Activated T-cell treated with anti-CD3 and anti-CD28 coated beads, Interleukin-2, amount 50 U/mL, for 48 hours (primary cell): ENCODE measurements at places on chromosomes 2 and 18.

DNA sequence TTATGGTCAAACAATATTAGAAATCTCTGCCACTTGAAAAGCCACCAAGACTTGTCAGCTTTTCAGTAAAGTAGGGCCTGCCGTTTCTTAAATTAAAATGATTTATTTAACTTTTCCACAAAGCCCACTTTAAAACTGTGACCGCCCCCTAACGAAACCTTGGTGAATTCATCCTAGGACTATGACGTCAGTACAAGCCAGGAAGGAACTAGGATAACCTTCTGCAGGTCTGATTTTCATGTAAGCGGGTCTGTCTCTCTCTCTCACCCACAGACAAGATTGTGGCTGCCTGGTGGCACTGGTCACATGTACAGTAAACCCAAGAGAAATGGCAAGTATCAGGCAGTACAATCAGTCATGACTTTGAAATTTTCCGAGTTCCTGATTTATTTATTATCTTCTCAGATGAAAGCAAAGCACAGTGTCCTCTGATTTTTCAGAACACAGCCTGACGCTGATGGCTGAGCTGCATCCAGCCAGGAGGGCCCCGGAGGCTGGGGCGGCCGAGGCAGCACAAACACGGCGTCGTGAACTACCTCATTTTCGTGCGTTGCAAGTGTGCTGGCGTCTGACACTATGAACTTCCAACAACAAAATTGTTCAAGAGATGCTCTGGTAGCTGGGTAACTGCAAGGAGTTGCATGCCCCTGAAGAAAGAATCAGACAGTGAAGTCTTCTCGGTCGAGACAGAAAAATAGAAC is 18.9 kb downstream of the SALL3 start:
- DNase-seq = no peak

- peak; percentile 87 for DNase-seq
These were observed 2.4 kb upstream of the PROC start for GRCh38 chr2:127415593-127416505.

DNA sequence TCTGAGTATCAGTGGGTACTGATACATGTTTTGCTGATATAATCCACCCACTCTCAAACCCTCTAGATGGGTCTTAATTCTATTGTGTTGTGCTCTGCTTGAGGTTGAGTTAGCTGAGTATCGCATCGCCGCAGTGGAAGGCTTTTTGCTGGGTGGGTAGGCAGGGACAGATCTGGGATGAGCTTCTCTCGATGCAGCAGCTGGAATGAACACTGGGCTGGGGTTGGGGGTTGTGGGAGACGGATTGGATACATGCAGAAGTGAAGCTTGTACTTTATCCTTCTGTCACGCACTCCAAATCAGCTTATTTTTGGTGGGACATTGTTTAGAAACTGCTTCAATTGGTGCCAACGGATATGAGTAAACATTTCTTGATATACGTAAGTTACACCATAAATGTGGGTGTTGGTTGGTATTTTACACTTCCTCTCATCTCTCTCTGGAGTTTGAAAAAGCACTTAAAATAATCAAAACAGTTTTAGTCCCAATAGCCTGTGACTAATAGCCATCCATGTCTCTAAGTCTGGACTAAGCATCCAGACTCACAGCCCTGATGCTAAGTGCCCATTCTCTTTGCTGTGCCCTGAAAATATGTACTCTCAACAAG is 107.1 kb downstream of the POLE4 start:
- DNase-seq = no peak

- DNase-seq = no peak
These were observed 86.4 kb upstream of the MAP4K3 start for GRCh38 chr2:39523308-39524044.

GRCh38 chr2:64410671-64411070 is 43.3 kb upstream of the LGALSL start:
- DNase-seq = no peak

- no peak for DNase-seq
These were observed 263.6 kb downstream of the DYSF start for GRCh38 chr2:71716697-71717624.

DNA sequence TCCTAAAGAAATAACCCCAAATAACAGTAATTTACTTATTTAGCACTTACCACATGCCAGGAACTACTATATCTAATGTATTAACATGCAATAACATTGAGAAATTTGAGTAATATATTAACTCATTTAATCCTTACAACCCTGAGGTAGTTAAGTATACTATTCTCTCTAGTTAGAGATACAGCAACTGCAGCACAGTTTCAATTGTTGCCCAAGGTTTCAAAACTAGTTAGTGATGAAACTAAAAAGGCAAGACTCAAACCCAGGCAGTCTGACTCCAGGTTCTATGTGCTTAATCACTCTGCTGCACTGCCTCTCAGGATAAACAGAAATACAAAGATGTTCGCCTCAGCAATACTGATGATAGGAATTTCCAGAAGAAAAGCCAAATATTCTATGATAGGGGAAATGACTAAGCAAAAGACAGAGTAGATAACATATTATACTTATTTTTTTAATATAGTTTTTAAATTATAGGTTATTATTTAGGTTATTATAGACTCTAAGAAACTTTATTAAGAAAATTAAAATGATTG is 88.0 kb downstream of the SS18 start:
- no peak for DNase-seq

GRCh38 chr18:44842588-44843412 is 162.1 kb downstream of the SETBP1 start:
- DNase-seq = no peak

DNA sequence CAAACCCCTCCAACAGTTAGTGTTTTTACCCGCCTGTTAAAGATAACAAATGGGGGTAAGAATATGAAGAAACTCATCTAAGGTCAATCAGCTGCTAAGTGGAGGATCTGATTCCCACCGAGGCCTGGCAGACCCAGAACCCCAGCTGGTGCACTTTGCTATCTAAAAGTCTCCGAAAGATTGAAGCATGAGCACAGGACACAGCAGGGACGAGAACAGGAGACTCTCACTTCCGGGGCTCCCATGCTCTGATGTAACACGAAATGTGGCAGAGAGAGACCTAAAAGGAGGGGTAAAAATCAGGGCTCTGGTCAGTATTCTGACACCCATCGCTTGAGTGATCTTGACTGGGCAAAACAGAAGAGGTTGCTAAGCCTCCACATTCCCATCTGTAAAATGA is 119.7 kb downstream of the PDCL3 start:
- no peak for DNase-seq

GRCh38 chr2:130727286-130727924 is 1.5 kb upstream of the GPR148 start:
- DNase-seq = peak; percentile 95

GRCh38 chr2:105744909-105745853 is at the start of gene NCK2:
TSS of gene NCK2 (plus strand) at chr2:105744912. CDS start at chr2:105855064, 110,152 bp downstream.
- DNase-seq = peak; percentile 63

DNA sequence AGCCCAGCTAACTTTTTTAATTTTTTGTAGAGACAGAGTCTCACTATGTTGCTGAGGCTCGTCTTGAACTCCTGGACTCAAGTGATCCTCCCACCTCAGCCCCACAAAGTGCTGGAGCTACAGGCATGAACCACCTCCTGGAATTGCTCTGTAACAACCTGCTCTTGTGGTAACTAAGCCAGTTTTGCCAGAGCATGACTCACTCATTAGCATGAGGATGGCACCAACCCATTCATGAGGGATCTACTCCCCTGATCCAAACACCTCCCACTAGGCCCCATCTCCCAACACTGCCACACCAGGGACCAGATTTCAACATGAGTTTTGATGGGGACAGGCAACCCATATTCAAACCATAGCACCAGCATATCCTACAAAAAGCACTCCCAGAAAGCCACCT is 348.9 kb upstream of the RAB12 start:
- no peak for DNase-seq

- DNase-seq = no peak
These were observed 23.8 kb downstream of the FBXO41 start for GRCh38 chr2:73260338-73260984.

- DNase-seq = no peak
These were observed 15.5 kb upstream of the CACNB4 start for GRCh38 chr2:152114366-152114765.

DNA sequence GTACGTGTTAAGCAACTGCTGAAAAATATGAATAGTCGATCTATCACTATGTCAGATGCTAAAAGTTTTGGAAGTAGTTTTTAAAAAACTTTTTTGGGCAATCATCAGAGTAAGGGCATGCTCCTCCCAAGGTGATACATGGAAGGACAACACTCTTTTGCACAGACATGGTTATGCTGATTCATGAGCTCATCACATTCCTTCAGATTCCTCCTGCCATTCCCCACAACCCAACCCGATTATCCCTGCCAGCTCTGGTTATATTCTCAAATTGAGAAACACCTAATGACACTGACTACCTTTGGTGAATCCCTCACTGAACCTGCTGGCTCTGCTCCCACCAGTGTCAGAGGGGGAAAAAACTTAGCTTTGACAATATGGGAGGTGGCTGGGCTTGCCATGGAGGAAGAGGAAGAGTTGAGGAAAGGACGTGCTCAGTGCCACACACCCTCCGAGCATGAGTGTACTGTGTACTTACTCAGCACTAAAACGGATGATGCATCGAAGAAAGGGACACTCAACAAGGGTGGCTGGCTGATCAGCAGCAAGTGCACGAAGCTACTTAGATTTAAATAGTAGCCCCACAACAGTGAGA is 83.9 kb upstream of the RNU4ATAC start:
- DNase-seq = no peak

DNA sequence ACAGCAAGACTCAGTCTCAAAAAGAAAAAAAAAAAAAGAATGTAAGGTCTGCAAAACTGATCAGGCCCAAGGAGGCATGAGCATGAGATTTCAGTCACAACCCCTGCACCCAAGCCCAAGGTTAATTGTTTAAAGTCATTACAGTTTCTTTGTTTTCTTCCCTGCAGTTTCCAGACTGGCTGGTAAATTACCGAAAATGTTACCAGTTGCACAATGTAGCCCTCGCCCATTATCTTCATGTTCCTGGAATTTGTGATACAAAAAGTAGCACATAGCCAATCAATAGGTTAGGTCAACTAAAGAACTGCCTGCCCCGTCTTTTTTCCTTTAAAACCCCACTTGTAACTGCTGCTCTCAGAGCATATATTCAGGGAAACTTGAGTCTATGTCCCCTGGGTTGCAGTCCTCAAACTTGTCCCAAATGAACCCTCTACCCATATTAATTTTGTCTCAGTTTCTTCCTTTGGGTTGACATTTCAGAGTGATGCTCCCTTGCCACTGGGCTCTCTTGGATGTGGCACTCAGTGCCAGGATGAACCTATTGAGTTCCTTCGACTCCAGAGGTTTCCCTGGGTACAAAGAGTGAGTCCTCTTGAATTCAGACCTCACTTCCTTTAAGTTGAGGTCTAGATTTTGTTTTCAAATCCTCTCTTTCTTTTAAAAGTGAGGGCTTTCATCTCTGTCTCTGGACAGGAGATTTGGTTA is 216.2 kb upstream of the HS6ST1 start:
- DNase-seq = no peak

DNA sequence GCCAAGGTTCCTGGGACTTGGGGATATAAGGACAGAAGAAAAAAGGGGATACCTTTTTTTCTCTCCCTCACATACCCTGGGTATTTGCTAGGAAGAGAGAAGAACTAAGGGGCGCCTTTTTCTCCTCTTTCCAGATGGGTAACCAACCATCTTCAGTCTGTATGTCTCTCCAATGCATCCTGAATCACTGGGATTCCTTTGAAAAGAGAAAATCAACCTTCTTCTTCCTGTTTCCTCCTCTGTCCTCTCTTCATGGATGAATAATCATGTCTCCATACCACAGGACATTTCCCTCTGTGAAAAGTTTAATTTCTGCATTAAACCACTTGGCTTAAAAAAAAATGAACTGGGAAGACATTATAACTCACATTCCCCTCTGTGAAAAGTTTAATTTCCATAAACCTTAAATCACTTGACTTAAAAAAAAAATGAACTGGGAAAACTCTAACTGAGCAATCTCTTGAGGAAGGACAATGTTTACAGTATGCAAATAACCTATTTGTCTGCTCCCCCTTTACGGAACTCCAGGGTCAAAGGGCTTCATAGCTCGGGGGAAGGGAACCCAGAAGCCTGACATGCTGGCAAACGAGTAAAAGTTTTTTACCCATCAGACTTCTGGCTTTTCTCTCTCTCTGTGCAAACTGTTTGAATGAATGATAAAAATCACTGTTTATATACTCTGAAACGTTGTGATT is 56.7 kb upstream of the FAM98A start:
- DNase-seq = no peak

DNA sequence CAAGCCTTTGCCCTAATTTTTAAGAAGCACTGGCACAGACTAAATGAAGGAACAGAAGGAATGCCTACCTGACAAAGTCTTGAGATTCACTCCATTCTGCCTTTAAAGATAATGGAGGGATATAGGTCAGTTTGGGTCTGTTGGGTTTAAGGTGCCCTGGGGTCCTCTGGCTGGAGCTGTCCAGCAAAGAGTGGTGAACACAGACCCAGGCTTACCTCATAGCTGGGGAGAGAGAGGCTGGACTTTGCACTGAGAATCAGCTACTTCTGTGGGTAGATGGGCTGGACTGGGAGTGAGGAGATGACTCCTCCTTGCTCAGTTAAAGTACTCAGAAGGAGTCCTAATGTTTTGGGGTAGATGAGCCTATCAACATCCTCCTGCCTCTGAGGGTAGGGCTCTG is 64.4 kb upstream of the CXCR4 start:
- DNase-seq = no peak

- no peak for DNase-seq
These were observed 160.5 kb downstream of the RIF1 start for GRCh38 chr2:151570191-151570590.

DNA sequence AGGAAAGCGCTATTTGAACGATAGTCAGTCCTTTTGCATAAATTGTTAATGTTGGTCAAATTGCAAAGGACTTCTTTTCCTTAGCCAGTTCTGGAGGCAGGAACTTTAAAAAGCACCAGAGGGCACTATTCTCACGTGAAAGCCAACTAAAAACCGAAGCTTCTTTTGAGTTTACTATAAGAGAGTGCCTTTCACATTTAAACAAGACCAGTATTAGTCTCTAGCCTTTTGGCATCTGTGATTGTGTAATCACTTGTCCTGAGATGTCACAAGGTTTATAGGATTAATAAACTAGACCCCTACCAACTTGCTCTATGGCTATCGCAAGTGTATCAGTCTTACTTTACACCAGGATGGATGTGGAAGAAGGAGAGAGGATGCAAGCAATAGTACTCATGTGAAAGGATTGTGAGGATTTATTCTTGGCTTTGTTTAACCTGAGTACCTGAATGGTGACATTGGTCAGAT is 14.4 kb upstream of the STAT4 start:
- no peak for DNase-seq

- no peak for DNase-seq
These were observed 24.0 kb downstream of the MAIP1 start for GRCh38 chr2:199979398-199979797.

- DNase-seq = no peak
These were observed 355.5 kb downstream of the DPP10 start for GRCh38 chr2:114797942-114798341.

DNA sequence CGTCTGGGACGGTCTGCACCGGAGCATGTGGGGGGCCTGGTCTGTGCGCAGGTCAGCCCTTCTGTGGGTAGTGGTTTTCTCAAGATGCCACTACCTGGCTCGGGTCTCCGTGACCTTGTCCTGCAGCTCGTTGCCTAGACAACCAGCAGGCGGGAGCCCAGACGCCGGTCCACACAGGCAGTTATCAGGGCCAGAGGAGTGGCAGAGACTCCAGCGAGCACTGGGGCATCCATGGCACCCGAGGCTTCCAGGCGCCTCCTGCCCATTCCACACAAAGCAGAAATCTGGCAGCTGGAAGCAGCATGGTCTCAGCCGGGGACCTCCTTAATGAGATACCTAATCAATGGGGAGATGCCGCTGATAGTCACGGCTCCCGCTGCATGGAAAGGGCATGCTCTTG is 156.1 kb downstream of the FAM210A start:
- DNase-seq = no peak
